ENCODE measurements at places on chromosomes 13 and 19. TPM values are rescaled to one million over a fixed set of nuclear protein-coding genes. Genes with fewer than 3 reads are reported as not detected.

GRCh38 chr13:40657951-40658350 lies 8.5 kb downstream of the FOXO1 start:
- H3K36me3 ChIP-seq = peaks cover 15% of the 10 kb centered on the region
- no peaks in the 10 kb centered on the region for H3K27me3 ChIP-seq
- no peak overlapping the region for H3K4me3 ChIP-seq
- peaks cover 18% of the 10 kb centered on the region for H3K4me1 ChIP-seq
- H3K27ac ChIP-seq = no peak overlapping the region

DNA sequence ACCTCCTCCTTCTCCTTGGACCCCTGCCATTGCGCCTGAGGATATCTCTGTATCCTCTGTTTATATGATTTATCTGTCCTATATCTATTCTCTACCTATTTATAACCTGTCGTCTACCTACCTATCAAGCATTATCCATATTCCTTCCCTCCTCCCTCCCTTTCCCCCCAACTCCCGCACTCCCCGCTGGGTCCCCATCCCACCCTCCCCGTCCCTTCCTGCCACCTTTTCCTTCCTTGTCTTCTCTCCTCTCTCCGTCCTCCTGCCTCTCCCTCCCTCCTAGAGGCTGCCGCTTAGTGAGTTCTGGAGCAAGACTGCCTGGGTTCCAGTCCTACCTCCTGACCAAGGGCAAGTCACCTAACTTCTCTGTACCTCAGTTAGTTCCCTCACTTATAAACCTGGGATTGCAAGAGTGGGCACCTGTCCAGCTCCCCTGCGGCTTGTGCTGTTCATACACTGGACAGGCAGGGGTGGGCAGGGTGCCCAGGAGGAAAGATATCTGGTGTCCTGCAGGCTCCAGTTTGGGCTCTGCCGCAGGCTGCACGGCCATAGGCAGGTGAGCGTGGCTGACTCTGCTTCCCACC lies 16.1 kb downstream of the TTYH1 start:
- peak overlapping the region; percentile 87 for H3K27ac ChIP-seq
- peaks cover 16% of the 10 kb centered on the region for H3K27me3 ChIP-seq
- H3K4me3 ChIP-seq = peak overlapping the region; percentile 80
- H3K4me1 ChIP-seq = peaks cover 13% of the 10 kb centered on the region

Gene BCAM
- total RNA-seq = 124 TPM

Gene LTBP4
- total RNA-seq = 145 TPM

- H3K4me3 ChIP-seq = no peak overlapping the region
- H3K27me3 ChIP-seq = no peaks in the 10 kb centered on the region
- H3K4me1 ChIP-seq = peaks cover 5% of the 10 kb centered on the region
- DNase-seq = no peak
Observed at GRCh38 chr13:38528986-38529385, 157.9 kb upstream of the FREM2 start.

DNA sequence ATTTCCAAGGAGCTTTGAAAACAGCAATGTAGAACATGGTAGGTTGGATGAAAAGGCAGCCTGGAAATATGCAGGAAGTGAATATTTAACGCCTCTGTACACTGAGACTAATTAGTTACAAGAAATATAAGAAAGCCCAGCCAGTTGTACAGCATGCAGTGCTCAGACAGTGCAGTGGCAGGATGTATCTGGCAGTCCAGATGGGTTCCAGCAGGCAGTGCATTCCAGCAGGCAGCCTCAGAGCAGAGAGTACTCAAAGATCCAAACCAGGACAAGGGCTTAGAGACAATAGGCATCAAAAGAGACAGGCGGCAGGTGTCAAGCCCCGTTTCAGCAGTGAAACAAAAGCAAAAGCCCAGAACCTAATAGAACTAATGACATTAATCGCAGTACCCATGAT lies 2776.3 kb downstream of the PCDH9 start:
- H3K27me3 ChIP-seq = no peaks in the 10 kb centered on the region
- H3K27ac ChIP-seq = no peak overlapping the region
- no peak for DNase-seq
- H3K4me1 ChIP-seq = no peaks in the 10 kb centered on the region
- H3K36me3 ChIP-seq = no peaks in the 10 kb centered on the region

DNA sequence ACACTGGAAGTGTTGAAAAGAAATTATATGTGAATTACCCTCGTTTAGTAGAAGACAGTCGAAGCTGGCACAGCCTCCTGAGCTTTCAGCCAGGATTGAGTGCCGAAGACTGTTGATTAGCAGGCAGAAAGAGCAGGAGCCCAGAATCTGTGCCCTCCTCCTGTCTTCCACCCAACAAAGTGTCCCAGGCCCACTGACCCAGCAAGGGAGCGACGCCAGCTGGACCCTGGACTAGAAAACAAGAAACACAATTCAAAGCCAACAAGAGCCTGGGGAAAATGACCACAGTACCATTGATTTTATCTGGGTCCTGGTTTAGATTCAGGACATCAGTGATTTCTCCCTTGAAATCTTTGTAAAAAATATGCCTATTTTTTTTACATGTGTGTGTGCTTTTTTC lies 120.7 kb downstream of the RXFP2 start:
- H3K27ac ChIP-seq = no peak overlapping the region
- H3K27me3 ChIP-seq = peaks cover 5% of the 10 kb centered on the region
- H3K36me3 ChIP-seq = peaks cover 4% of the 10 kb centered on the region
- no peak for DNase-seq
- H3K4me1 ChIP-seq = no peaks in the 10 kb centered on the region

Gene UNC13A
- total RNA-seq = 6.2 TPM

Gene GNG7
- 12.2 TPM for total RNA-seq

GRCh38 chr19:10718205-10719196 lies 622 bp downstream of the DNM2 start:
- no peak for DNase-seq
- peak overlapping the region; percentile 97 for H3K4me3 ChIP-seq
- H3K27me3 ChIP-seq = no peaks in the 10 kb centered on the region
- H3K4me1 ChIP-seq = peaks cover 12% of the 10 kb centered on the region
- H3K36me3 ChIP-seq = peaks cover 3% of the 10 kb centered on the region

DNA sequence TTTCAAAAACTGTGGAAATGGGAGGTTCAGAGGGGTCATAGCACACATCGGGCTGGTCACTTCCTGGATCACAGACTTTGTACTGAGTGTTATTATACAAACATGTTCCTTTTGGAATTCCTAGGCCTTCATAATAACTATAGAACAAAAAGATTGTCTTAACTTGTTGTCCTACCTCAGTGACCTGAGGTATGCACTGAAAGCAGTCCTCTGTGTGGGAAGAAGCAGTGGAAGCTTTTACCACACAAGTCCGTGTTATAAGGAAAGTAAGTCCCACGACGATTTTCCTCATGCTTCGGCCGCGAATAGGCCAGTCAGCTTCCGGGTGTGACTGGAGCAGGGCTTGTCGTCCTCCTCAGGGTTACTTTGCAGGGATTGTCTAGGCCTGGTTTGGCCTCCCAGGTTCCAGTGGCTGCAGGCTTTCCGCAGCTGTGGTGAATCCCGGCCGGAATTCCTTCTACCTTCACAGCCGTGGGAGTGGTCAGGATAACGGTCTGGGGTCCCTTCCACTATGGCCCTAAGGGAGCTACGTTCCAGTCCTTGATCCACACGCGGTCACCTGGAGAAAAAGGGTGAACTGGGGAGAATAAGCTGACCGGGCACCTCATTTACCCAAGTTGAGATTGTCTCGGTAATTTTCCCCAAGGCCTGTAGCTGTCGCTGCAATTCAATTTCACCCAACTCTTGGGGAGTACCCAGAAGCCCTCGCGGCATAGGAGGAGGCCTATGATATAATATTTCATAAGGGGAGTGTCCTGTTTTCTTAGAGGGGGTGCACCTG lies 16.0 kb downstream of the NAPSA start:
- no peak overlapping the region for H3K27ac ChIP-seq
- H3K27me3 ChIP-seq = no peaks in the 10 kb centered on the region

DNA sequence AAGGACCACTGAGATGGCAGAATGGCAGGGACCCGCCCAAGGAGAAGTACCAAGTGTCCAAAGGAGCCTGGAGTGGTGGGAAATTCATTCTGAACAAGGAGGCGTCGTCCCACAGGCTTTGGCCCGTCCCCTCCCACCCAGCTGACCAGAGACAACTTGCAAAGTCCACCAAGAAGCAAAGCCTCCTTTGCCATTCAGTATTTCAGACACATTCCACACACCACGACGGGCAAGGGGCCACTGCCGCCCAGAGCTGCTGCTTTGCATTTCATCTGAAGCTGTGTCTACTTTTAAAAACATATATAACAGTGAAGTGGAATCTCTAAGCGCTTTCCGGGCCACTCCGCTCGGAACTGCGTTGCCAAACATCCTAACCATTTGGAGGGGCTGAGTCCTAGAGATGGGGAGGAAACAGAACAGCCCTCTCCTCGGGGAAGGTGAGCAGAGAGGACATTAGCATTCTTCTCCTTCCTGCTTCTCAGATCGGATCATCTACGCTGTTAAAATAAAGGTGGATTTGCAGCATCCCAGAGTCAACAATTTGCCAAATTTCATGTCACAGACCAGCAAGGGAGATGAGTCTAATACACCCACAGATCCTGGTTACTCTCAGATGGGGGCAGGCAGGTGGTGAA lies 89.0 kb upstream of the ZNF507 start:
- no peak overlapping the region for H3K27ac ChIP-seq
- no peaks in the 10 kb centered on the region for H3K36me3 ChIP-seq
- no peak overlapping the region for H3K4me3 ChIP-seq
- H3K27me3 ChIP-seq = no peaks in the 10 kb centered on the region

Gene PLIN3
- total RNA-seq = 77.4 TPM

DNA sequence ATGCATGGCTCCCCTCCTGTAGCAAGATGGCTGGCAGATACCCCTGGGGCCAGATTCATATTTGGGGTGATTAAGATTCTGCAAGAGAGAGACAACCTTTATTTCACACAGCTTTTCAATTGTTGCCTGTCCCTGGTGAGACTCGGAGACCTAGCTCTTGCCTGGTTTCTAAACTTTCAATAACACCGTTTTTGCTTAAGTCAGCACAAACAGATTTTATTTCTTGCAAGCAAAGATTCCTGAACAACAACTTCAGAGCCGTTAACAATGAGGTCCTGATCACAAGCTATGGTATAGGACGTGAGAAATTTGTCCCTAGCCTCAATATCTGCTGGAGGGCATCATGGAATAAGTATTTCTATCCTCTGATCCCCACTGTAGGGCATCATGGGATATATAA lies 2.9 kb upstream of the CADM4 start:
- no peak overlapping the region for H3K27ac ChIP-seq
- peaks cover 14% of the 10 kb centered on the region for H3K27me3 ChIP-seq
- H3K4me3 ChIP-seq = peak overlapping the region; percentile 41

GRCh38 chr13:22594041-22594440 lies 586.7 kb upstream of the SGCG start:
- no peaks in the 10 kb centered on the region for H3K27me3 ChIP-seq
- H3K36me3 ChIP-seq = no peaks in the 10 kb centered on the region
- H3K4me1 ChIP-seq = peaks cover 8% of the 10 kb centered on the region
- H3K27ac ChIP-seq = no peak overlapping the region
- no peak overlapping the region for H3K4me3 ChIP-seq

- H3K4me3 ChIP-seq = no peak overlapping the region
- no peaks in the 10 kb centered on the region for H3K27me3 ChIP-seq
- H3K27ac ChIP-seq = no peak overlapping the region
Observed at GRCh38 chr13:34647379-34648150, 294.5 kb upstream of the NBEA start.

DNA sequence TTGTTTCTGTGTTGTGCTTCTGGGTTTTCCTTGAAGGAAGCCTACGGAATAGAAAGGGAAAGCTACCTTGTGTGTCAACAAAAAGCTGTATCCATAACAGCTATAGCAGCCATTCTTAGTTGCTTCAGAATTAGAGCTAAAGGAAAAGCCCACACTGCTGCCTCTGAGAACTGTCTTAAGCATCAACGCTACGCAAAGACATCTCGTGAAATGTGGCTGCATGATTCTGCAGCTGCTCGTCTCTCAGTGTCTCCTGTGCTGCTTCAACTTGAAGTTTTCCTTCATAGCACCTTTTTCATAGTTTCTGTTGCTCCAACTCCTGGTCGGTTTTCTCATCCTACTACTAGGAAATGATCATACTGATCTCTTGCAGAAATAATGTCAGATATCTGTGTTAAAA lies 140.9 kb upstream of the MAB21L1 start:
- H3K4me3 ChIP-seq = no peak overlapping the region
- H3K36me3 ChIP-seq = peaks cover 3% of the 10 kb centered on the region
- H3K27me3 ChIP-seq = peaks cover 11% of the 10 kb centered on the region
- DNase-seq = no peak
- H3K4me1 ChIP-seq = peaks cover 5% of the 10 kb centered on the region

GRCh38 chr13:106530171-106530851 lies 5.2 kb downstream of the EFNB2 start:
- H3K4me1 ChIP-seq = peaks cover 63% of the 10 kb centered on the region
- no peak for DNase-seq
- peak overlapping the region; percentile 87 for H3K27ac ChIP-seq
- peaks cover 9% of the 10 kb centered on the region for H3K36me3 ChIP-seq
- no peaks in the 10 kb centered on the region for H3K27me3 ChIP-seq
- peak overlapping the region; percentile 99 for H3K4me3 ChIP-seq

- no peaks in the 10 kb centered on the region for H3K36me3 ChIP-seq
- H3K27ac ChIP-seq = no peak overlapping the region
- H3K4me3 ChIP-seq = no peak overlapping the region
Observed at GRCh38 chr19:35063940-35064818, 22.7 kb downstream of the HPN start.

DNA sequence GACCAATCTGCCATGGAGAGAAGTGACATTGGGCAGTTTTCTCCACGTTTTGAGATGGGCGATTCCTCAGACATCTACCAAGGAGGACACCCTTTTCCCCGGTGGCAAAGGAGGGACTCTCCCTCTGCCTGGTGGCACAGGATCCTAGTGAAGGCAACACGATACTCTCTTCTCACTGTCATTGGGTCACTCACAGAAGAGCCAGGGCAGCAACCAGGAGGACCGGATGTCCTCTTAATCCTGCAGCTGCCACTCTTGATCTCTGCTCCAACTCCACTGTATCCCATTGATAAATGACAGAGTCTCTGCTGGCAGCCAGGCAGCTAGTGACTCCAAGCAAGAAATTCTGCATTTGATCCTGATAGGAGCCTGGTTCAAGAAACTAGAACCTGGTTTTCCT lies 42.2 kb downstream of the COL4A2 start:
- H3K4me1 ChIP-seq = peaks cover 5% of the 10 kb centered on the region
- no peak overlapping the region for H3K27ac ChIP-seq
- no peak for DNase-seq

- H3K36me3 ChIP-seq = peaks cover 15% of the 10 kb centered on the region
- H3K4me1 ChIP-seq = peaks cover 43% of the 10 kb centered on the region
- no peak for DNase-seq
- no peaks in the 10 kb centered on the region for H3K27me3 ChIP-seq
Observed at GRCh38 chr13:79404985-79405384, 1.1 kb downstream of the RBM26 start.

- peaks cover 19% of the 10 kb centered on the region for H3K27me3 ChIP-seq
- no peaks in the 10 kb centered on the region for H3K4me1 ChIP-seq
- H3K36me3 ChIP-seq = no peaks in the 10 kb centered on the region
- H3K4me3 ChIP-seq = no peak overlapping the region
Observed at GRCh38 chr19:44549507-44549906, 20.0 kb upstream of the CEACAM20 start.

- no peaks in the 10 kb centered on the region for H3K27me3 ChIP-seq
- no peak overlapping the region for H3K27ac ChIP-seq
- H3K36me3 ChIP-seq = no peaks in the 10 kb centered on the region
Observed at GRCh38 chr13:80823472-80823871, 482.5 kb upstream of the SPRY2 start.
